ENCODE measurements at places on chromosomes 3 and 15.

DNA sequence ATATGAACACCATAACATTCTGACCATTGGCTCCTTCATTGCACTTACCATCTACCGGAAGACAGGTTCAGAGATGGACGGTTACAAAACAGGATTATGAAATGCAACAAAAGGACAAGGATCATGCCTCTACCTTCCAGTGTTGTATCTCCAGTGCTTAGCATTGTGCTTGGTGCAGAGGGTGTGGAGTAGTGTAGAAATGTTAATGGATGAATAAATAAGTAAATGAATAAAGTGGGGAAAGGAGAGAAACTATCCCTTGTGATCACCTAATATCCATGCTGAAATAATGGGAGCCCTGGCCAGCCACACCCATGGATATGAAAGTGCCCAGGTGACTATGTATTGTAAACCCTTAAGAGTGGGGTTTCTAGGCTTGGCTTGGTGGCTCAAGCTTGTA is 344.8 kb upstream of the LMCD1 start:
- DNase-seq, result no peak

DNA sequence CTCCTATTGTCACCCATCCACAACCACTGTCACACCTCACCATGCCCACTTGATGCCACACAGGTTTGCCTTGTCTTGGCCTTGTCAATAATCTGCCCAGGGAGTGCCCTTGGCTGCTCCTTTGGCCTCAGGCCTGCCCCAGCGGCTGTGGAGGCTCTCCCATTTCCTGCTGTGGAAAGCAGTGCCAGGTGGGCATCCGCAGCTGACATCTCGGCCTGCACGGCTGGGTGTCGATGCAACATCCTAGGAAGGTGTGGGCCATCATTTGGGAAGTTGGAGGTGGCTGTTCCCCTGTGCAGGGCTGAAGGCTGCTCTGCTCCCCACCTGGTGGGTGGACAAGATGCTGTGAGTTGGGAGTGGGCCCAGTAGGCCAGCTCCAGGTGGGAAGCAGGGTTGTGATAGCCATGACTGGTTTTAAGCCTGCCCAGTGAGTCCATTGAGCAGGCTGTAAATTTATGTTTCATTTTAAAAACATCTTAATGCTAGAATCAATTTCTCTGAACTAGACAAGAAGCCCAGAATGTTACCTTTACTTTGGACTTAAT is 12.5 kb downstream of the DNAH1 start:
- DNase-seq, result no peak

DNA sequence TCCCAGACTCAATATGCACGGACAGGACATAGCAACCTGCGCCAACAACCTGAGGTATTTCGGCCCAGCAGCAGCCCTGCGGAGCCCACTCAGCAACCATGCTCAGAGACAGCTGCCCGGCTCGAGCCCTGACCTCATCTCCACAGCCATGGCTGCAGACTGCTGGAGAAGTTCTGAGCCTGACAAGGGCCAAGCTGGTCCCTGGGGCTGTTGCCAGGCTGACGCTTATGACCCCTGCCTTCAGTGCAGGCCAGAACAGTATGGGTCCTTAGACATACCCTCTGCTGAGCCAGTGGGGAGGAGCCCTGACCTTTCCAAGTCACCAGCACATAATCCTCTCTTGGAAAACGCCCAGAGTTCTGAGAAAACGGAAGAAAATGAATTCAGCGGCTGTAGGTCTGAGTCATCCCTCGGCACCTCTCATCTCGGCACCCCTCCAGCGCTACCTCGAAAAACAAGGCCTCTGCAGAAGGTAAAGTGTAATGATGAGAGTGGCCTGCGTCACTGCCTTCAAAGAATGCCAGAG is 25.5 kb downstream of the TMEM41A start:
- DNase-seq, result no peak

DNA sequence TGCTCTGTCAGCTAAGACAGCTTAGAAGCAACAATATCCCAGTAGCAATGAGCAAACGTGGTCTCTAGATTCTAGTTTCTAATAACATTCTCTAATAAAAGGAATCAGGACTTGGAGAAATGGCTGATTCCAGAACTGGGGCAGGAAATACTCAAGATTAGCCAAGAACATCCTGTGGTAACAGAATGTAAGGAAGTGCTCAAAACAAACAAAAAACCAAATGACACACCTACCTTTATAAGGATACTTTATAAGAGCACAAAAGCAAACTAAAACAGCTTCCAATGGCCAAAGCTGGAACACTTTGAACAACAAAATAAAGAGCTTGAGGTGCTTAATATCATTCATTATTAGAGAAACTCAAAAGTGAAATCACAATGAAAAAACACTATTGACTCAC is 33.1 kb upstream of the EIF5A2 start:
- DNase-seq, result no peak

- no peak for DNase-seq
Measured at GRCh38 chr3:172201136-172201869, 161.9 kb downstream of the FNDC3B start.

DNA sequence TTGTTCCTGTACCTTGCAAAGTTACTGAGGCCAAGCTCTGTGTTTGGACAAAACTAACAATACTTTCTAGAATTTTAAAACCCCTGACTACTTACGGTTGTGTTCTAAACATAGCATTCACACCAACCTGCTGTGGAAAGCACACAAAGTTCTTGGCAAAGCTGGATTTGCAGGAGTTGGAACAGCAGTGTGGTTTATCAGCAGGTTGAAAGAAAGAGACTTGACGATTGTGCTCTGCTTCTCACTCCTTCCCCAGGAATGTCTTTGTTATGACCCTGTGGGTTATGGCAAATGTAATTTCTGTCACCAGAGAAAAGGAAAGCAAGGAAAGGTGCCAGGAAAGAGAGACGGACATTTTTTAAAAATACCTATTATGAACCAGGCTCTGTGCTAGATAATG is 165.5 kb upstream of the TGFBR2 start:
- DNase-seq, result no peak

GRCh38 chr3:50221411-50222168 is 14.4 kb upstream of the GNAI2 start:
- DNase-seq, result no peak

GRCh38 chr15:75452865-75453702 is 1.6 kb upstream of the SIN3A start:
- DNase-seq, result peak; percentile 63

DNA sequence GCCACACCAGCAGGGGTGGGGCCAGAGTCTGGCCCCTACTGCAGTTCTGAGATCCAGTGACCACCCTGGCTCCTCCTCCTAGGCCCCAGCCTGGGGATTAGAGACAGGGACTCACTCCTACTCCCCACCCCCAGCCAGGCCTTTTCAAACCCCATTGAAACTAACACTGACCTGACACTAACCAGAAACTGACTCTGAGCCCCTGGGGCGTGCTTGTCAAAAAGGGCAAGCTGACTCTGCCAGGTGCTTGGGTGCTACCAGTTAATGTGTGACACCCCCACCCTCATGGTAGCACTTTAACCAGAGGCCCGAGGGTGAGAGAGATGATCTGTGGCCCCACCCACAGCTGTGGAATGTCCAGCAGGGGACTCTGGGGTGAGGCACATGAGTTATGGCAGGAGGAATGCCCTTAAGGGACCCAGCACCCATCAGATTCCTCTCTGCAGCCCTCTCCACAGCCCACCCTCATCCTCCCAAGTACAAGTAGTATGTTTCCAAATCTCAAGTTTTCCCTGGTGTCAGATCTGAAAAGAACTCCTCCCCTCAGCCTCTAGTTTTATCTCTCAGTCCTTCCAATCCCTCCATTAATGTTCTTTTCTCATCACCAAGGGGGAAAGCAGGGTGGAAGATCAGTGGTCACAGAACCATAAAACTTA is 1.4 kb downstream of the PTH1R start:
- DNase-seq, result no peak

DNA sequence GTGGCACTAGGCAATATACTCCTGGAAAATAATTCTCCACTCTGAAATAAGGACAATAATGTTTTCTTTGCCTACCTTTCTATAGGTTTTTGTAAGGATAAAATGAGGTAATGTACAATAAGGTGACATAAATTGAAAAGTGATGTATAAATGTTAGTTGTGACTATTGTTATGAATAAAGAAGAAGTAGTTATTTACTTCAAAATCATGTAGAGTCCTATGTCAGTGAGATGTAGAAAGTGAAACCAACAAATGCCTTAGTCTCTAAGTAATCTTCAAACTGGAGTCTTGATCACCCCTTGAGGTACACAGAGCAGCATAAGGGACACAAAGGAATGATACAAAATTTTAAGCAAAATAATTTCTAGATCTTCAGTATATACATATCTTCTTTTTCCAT is 60.3 kb upstream of the TP63 start:
- DNase-seq, result no peak

DNA sequence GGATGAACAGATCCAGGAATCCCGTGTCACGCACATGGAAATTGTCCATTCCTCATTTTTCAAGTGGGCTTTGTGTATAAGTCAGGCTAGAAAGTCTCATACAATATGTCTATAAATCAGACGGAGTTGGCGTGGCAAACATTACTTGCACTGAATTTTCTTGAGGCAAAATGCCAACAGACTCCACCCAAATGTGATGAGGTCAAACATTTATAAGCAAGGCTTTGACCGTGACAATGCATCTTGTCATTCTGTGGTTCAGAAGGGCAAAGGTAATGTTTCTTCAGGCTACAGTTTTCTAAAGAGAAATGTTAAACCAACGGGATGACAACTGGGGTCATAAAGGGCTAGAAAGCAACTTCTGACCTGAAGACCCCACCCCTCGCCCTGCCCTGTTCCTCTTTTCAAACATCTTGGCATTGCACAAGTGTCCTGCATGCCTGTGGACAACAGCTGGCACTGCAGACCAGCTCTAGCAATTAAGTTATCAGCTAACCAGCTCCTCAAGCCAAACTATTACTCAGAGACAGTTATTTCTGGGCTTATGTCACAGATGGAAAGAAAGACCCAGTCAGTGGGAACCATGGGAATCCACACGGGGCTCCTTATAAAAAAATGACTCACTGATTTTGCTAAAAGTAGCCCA is 36.5 kb upstream of the SPTBN5 start:
- DNase-seq, result no peak

GRCh38 chr15:78508272-78508671 is 895 bp downstream of the HYKK start:
- no peak for DNase-seq

DNA sequence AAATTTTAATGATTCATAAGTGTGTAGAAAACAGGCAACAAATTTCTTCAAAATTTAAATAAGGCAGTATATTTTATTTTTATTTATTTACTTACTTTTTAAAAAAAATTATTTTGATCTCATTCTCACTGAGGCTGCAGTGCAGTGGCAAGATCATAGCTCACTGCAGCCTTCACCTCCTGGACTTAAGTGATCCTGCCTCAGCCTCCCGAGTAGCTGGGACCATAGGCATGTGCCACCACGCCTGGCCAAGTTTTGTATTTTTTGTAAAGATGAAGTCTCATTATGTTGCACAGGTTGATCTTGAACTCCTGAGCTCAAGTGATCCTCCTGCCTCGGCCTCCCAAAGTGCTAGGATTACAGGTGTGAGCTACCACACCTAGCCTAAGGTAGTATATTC is 61.2 kb upstream of the XRN1 start:
- no peak for DNase-seq

DNA sequence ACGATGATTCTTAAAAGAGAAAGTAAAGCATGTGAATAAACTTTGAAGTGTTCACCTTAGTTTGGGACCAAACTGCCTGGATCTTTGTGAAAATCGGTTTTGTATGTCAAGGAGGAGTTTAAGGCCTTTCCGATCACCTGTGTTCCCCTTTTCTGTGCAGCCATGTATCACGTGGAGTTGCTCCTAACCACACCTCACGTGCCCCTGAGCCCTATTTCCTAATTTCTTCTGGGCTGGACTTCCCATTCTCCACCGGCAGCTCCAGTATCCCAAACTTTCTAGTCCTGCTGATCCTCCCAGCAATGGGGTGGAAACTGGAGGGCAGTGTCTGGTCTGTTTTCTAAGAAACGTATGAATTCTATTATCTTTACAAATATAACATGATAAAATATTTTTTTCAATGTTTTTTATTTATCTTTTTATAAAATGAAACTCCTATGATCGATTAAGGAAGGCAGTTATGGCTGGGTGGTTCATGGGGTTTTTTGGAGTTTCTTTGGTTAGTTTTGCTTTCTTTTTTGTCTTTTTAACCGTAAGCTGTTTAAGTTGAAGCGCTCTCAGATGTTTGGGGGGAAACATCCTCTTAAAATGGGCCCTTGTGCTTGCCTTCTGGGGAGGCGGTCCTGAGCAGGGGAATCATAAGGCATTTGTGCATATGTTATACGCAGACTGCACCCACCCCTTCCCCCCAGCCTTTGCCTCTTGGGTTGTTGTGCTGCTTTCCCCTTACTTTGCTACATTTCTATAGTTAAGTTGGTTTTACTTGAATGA is 43.6 kb upstream of the WWTR1 start:
- DNase-seq, result no peak

- no peak for DNase-seq
Measured at GRCh38 chr3:31065765-31066164, 171.3 kb upstream of the GADL1 start.

DNA sequence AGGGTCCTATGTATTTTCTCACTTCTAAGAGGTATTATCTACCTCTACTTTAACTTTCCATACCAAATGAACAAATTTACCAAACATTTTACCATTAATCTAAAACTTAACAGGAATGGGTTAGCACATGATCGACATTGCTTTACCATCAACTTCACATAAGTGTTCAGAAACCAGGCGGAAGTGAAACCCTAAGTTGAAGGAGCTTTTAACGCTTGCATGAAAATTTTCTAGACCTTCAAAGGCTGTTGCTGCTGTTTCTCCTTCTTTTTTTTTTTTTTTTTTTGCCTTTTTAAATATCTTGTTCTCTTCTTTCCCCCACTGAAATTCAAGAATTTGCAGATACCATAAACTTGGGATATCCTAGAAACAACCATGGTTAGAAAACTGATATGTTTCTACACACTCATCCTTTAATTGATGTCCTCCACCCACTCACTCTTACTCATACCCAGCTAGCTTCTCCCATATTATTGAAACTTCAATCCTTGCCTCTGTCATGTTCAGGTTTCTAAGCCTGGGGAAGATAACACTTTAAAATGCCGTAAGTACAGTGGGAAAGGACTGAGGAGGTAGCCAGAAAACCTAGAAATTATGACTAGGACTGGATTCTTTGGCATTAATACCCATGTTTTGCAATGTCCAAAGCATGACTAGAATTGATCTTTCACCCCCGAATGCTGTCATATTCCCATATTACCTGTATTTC is 24.7 kb downstream of the MYO5A start:
- no peak for DNase-seq

- peak; percentile 71 for DNase-seq
Measured at GRCh38 chr15:81265944-81266775, 57.8 kb downstream of the STARD5 start.

- DNase-seq, result no peak
Measured at GRCh38 chr3:195160257-195160898, 110.6 kb downstream of the XXYLT1 start.

DNA sequence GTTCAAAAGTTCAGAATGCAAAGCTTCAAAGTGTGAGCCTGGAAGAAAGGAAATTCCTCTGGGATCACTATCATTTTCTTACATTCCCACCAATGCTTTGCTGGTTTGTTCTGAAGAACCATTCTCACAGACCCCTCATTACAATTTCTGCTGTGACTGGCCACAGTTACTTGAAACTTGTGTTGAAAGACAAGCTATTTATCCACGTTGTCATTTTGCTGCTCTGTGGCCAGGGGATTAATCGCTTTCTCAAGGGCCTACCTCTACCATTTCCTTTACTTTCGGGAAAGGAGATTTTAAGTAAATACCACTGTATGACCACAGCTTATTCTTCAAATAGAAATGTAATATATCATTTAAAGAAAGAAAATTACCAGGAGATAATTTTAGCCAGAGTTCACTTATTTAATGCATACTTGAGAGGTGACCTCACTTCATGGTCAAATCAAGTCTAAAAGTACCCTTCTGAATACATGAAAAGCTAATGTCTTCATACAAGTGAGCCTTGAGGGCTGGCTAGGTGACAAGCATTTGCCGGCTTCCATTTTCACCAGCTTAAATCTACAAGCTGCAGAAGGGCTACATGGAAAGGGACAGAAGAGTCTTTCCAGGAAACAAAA is 69.8 kb upstream of the ROBO2 start:
- DNase-seq, result no peak
